AG08395 (cell line): ENCODE measurements at places on chromosomes 6 and 20.

GRCh38 chr20:64224351-64225170 is 31.0 kb upstream of the PCMTD2 start:
- DNase-seq, result peak; percentile 96

GRCh38 chr20:43178080-43178479 is 11.6 kb downstream of the PTPRT start:
- no peak for DNase-seq

DNA sequence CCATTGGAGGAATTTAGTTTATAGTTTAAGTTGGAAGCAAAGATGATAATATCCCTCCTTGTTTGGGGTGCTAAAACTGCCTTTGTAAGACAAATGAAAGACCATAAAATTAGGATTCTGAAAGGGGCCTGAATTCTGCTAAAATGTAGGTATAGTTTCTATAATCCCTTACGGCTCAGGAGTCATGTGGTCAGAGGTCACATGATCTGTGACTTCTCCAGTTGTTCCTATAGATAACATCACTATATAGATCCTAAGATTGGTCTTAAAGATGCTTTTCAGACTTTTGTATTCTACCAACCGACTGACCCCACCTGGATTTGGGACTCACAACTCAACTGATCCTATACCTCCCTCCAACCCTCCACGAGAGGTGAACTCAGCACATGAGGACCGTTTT is 36.6 kb downstream of the ZNF311 start:
- DNase-seq, result no peak

- DNase-seq, result no peak
These were observed 14.0 kb downstream of the STK38 start for GRCh38 chr6:36533321-36533720.

GRCh38 chr6:138970856-138971425 is 17.1 kb downstream of the REPS1 start:
- peak; percentile 87 for DNase-seq

DNA sequence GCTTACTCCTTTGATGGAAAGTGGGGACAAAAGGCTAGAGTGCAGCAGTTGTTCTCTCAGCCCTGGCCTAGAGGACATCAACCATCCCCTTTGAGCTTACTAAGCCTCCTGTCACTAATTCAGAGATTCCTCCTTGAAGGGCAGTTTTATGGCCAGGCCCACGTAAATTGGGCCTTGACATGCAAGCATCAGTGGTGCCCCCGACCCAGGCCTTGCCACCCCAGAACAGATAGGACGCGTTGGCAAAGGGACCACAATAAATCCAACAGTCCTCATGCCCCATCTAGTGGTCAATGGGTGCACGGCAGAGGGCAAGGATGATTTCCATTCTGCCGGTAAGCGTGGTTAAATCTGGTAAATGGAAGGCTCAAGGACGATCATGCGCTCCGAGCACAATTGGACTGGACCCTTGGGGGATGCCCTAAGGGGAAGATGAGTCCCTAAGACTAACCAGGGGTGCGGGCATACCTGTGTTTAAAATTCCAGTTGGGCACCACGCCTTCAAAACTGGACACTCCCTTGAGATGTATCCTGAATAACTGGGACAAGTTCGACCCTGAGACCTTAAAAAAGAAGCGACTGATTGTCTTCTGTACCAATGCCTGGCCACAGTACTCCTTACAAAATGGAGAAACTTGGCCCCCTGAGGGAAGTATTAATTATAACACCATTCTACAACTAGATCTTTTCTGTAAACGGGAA is 32.6 kb downstream of the CEP85L start:
- peak; percentile 50 for DNase-seq

- DNase-seq, result peak; percentile 44
These were observed 12.4 kb downstream of the SCML4 start for GRCh38 chr6:107811591-107812218.

- DNase-seq, result no peak
These were observed 152.9 kb downstream of the SOD2 start for GRCh38 chr6:159540152-159540551.

DNA sequence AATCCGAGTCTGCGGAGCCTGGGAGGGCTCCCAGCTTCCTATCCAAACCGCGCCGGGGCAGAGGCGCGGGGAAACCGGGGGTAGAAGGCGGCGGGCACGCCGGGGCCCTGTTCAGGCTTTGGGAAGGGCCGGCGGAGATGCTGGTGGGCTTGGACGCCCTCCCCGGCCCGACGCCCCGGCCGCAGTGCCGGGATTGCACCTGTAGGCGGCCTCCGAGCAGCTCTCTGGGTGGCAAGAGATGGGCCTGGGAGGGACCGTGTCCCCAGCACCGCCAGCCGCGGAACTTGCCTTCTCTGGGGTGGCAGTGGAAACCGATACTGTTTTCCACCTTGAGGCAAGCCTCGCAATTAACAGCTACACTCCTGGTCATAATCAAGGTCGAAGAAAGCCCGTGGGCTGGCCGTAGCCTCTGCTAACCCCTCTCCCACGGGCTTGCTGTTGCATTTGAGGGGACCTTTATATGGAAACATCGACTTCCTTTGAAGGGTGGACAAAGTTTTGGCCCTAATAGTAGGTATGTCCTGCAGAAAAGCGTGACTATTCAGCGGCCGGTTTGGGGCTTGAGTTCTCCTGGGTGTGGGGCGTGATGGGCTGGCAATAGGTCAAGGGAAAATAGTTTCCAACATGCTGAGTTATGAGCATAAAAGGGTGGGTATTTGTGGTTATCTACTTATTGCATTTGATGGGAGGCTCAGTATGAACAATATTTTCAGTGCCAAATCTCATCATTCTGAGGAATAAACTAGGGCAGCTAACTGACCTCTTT is 1.1 kb upstream of the JAG1 start:
- peak; percentile 80 for DNase-seq

DNA sequence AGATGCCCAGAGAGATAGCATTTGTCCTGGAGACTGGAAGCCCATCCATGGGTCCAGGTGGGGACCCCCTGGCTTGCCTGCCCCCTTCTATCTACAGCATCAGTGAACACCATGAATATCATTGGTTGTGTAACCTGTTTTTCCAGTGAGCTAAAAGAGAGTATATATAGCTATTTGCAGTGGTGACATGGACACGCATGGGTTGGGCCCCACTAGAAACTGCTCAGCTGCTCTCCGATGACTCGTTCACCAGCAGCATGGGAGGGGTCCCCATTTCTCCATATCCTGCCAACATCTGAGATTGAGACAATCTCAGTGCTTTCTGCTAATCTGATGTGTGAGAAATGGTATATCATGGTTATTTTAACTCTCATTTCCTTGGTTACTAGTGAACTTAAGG is 4.0 kb upstream of the ZC3H12D start:
- DNase-seq, result no peak

DNA sequence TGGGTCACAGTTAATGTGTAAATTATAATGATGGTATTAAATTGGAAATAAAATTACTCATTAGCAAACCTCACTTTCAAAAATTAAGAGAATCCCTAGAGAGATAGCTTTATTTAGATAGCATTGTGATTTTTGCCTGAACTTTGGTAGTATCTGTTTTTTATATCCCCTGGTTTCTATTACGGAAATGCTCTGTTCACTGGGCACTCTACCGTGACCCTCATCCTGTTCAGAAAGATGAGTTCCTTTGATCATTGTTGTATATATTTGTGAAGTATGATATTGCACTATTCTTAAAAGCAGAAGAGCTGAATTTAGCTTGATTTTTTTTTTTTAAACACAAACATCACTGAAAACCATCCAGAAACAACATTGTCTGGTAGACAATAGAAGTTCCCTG is 1143.8 kb upstream of the MAP3K7 start:
- DNase-seq, result no peak

DNA sequence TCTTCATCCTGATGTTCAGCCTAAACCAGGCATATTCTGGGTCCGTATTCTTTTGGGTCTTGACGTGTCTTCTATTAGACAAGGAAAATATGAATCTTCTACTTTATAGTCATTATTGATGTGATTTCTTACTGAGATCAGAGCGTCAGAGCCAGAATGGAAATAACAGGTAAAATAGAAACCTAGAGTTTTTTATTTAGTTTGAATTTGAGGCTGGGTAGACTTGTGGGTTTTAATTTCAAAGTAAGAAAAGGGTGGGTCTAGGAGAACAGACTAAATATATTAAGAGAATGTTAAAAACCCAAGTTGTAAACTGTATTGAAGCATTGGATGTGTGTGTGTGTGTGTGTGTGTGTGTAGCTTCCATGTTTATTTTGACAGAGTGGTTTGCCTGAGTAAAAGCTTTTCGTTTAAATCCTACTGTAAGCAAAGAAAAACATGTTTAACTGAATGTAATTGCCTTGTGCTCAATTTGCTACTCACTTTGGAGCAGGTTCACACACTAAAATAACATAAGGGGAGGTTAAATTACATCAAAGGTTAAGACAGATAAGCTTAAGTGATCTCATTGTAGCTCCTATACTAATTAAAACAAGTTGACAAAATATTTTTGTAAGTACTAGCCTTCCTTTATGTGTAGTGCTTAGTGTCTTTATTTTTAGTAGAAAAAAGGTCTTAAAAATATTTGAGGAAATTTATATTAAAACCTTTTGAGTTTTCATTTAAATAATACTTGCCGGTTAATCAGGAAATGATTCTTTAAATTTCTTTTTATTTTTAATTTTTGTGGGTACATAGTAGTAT is 17.4 kb downstream of the HECA start:
- no peak for DNase-seq

- peak; percentile 9 for DNase-seq
These were observed 40.8 kb upstream of the BMP5 start for GRCh38 chr6:55916188-55916587.

DNA sequence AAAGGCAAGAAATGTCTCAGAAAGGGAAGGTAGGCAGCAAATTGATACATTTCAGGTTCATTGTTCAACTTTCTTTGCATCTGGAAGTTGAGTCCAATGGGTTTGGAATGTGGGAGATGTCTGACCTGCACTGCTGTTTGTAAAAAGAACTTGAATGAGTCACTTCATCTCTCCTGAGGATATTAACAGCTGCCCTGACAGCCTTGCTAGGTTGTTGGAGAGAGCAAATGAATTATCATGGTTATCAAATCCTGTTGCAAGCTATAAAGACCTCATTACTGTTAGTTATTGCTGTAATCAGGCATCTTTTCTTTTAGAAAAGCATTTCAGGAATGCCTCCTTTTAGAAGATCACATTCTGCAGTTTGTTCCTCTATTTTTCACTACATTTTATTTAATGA is 23.0 kb upstream of the FLRT3 start:
- no peak for DNase-seq

DNA sequence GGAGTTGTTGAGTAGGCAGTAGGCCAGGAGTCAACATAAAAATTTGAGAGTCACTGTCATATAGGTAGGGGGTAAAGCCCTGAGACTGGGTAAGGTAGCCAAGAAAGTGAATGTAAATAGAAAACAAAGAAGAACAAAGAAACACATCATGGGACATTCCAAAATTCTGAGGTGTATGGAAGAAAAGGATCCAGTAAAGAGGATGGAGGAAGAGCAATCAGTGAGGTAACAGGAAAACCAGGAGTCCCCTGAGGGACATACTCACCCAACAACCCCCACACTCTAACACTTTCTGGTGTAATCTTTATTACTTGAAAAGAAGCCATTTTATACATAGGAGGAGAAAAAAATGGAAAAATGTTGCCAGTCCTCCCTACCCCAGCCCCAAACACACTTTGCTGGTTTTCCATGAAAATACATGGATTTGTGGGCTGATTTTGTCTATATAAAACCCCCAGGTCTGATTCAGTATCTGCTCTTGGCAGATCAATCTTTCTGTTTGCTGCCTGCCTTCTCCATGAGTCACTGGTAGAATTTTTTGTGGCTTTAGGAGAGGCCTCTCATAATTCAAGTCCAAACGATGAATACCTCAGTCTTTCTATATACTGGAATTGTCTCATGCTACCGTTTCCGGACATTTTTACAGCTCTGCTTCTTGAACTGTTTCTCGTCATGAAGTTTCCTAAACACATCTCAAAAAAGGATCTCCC is 271.4 kb upstream of the MAN1A1 start:
- peak; percentile 72 for DNase-seq

DNA sequence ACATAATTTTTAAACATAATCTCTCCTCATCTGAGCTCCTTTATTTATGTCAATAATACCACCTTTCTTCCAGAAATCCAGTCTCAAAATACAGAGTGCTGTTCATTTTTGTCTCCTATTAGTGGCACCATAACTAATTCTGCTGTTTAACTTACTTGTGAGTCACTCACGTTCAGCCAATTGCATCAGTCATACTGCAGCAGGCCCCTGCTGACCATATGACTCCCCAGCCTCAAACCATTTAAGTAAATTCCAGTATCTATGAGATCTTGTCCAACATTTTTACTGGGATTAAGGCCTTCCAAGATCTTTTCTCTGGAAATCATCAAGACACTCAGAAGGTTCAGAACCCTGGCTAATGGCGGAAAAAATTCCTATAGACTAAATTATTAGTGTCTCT is 982.2 kb upstream of the MAP3K7 start:
- DNase-seq, result no peak

DNA sequence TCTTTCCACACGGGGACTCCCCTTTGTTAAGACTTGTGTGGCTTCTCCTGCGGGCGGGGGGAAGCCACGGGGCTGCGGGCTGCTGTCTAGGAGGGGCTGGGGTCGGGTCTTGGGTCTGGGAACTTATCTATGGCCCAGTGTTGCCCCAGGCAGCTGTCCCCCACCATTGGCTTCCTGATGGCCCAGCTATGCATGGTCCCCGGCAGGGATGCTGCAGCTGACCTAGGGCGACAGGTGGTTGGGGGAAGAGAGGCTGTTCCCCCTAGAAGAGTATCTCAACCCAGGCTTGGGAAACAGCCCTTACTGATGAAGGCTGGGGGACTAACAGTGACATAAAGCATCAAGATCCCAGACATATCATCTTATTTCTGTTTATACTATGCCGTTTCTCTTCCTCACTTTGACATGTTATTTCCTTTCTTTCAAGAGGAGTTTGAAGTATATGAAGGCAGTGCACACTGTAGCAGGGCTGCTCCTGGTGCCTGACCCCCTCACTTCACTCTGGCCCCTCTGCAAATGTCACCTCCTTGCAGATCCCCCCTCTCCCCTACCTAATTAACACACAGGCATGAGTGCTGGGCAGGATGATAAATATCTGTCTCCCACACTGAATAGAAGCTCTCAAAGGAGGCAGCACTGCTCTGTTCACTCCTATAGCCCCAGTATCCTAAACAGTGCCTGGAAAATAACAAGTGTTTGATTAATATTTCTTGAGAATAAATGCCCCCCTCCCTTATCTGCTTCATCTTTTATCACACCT is 87.0 kb downstream of the HIVEP2 start:
- no peak for DNase-seq
